ENCODE measurements at places on chromosomes 4 and X.
A peak's percentile ranks its signal among the peaks of the same experiment; 100 is the strongest.

DNA sequence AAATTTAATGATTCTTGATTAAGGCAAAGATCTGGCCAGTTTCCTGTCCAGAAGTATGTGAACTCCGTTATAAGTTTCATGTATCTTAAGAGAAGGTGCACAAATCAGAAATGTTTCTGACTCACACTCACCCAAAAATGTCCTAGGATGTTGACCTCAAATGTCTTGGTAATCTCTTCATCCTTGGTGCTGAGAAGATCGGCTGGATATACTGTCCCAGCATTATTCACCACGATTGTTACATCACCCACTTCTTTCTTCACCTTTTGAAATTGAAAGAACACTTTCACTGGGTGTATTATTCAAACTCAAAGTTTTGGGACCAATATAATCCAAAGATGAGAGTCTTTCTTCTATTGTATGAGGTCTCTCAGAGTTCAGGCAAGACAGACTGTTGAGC is 5.7 kb downstream of the HSD17B13 start:
- DNase-seq, result no peak

- DNase-seq, result no peak
These were observed 218.1 kb downstream of the ANTXR2 start for GRCh38 chr4:79854856-79855502.

- no peak for DNase-seq
These were observed 121.6 kb downstream of the SLC4A4 start for GRCh38 chr4:71460371-71460770.

DNA sequence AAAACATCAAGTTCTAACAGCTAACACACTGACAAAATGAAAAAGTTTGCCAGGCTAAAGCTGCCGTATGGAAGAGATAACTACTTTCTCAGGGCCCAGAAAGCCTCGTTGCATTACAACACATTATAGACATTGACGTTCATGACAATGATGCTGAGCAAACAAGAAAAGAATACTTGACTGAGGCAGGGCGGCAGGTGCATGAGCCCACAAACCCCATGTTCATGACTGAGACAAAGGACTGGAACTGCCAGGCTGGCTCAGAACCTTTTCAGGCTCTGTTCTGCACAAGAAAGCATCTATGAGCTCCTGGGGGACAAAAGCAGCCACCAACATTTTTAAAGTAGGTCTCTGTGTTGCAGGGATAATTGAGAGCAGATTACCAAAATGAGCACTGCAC is 13.6 kb downstream of the TLR6 start:
- DNase-seq, result no peak

DNA sequence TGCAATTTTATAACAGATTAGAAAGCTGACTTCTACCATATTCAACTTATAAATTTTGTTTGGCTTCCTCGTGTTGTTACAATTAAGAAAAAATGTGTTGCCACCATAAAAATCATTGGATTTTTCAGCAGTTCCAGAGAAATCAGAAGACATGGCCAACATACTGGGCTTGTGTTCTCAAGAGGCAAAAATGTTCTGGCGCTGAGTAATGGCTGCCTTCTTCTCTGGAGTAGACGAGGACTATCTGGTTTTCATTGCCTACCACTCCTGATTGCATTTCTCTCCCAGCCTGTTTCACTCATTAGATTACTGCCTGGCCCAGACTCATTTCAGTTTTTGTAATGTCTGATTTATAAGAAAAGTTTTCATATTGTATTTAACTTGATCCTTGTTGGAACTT is 122.3 kb downstream of the ARHGAP10 start:
- DNase-seq, result no peak

DNA sequence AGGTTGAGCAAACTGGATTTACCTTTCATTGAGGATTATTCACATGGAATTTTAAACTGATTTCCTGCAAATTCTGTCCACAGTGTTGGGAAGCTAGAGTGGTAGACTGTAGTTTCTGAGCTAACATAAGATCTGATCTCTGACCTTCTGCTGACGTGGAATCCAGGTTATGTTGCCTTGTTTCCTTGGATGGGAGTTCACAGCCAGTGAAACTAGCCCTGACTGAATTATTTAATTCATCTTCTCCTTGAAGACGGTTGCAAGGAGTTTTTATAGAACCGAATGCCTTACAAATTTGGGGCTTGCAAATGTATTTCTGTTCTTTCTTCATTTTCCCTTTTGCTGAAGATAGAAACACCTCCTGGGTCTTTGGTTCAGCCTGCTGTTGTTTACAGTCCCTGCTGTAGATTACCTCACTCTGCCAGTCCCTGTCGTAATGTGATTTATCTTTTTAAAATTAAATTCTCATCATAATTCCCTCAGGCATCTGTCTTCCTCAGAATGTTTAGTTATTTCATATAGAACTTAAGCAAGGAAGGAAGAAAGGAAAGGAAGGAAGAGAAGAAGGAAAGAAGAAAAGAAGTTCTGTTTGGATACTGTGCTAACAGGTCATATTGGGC is 113.9 kb downstream of the CEP135 start:
- no peak for DNase-seq

DNA sequence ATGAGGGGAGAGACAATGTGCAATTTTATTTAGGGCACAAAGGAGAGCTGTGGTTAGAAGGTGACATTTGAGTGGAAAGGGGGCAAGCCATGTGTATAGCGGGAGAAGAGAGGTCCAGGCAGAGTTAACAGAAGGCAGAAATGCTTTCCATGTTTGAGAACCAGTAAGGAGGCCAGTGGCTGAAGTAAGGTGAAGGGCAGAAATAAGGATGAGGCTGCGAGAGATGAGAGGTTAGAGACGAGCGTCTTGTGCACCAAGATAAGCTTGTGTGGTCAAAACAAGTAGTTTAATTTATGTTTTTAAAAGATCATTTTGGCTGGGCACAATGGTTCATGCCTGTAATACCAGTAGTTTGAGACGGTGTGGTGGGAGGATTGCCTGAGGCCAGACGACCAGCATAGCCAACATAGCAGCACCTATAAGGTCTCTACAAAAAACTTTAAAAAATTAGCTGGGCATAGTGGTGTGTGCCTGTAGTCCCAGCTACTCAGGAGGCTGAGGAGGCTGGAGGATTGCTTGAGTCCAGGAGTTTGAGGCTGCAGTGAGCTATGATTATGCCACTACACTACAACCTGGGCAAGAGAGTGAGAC is 8.5 kb downstream of the HTT start:
- DNase-seq, result no peak

GRCh38 chr4:98657531-98658286 is 702 bp downstream of the TSPAN5 start:
- DNase-seq, result peak; percentile 33

Data from activated effector memory CD4-positive, alpha-beta T cell treated with Interleukin-2 at 50 U/mL for 16 hours (primary cell).